Activated CD8-positive, alpha-beta T cell treated with anti-CD3 and anti-CD28 coated beads for 36 hours (primary cell): ENCODE measurements at places on chromosomes 5 and 9. TPM values are rescaled to one million over a fixed set of nuclear protein-coding genes. Genes with fewer than 3 reads are reported as not detected.
A peak's percentile ranks its signal among the peaks of the same experiment; 100 is the strongest.

GRCh38 chr5:142568283-142568995 is 117.5 kb downstream of the FGF1 start:
- H3K4me3 ChIP-seq, result no peak overlapping the region
- peaks cover 1% of the 10 kb centered on the region for H3K27me3 ChIP-seq
- no peak for DNase-seq
- H3K36me3 ChIP-seq, result no peaks in the 10 kb centered on the region

- no peaks in the 10 kb centered on the region for H3K27me3 ChIP-seq
- H3K4me3 ChIP-seq, result no peak overlapping the region
- H3K27ac ChIP-seq, result no peak overlapping the region
- no peak for DNase-seq
These were observed 552.4 kb upstream of the MEF2C start for GRCh38 chr5:89435347-89435746.

GRCh38 chr5:151784141-151784540 is 12.4 kb downstream of the G3BP1 start:
- H3K27ac ChIP-seq, result peak overlapping the region; percentile 25
- no peak for DNase-seq
- H3K27me3 ChIP-seq, result no peaks in the 10 kb centered on the region
- peaks cover 64% of the 10 kb centered on the region for H3K4me1 ChIP-seq
- H3K4me3 ChIP-seq, result no peak overlapping the region

DNA sequence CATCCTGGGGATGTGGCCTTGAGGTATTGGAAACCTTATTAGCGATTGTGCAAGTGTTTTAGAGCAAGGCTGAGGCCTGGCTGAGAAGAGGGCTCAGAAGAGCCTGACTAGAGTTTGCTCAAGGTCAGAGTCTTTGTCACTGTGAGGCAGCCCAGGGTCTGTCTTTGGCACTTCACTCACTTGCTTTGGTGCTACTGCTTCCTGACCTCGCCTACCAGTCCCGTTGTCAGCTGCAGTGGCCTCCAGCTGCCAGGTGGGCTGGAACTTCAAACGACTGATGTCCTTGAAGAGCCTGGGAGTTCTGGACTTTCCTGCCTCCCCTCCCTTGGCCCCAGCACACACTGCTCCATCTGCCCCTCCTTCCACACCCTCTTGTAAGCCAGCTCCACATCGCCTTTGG is 228.0 kb downstream of the SNX18 start:
- DNase-seq, result no peak
- no peaks in the 10 kb centered on the region for H3K27me3 ChIP-seq
- peak overlapping the region; percentile 36 for H3K27ac ChIP-seq
- H3K36me3 ChIP-seq, result no peaks in the 10 kb centered on the region
- peaks cover 21% of the 10 kb centered on the region for H3K4me1 ChIP-seq

- no peaks in the 10 kb centered on the region for H3K27me3 ChIP-seq
- H3K4me3 ChIP-seq, result no peak overlapping the region
- H3K36me3 ChIP-seq, result peaks cover 37% of the 10 kb centered on the region
- no peak overlapping the region for H3K27ac ChIP-seq
- no peak for DNase-seq
These were observed 21.8 kb downstream of the ZBED3 start for GRCh38 chr5:77065256-77065655.

DNA sequence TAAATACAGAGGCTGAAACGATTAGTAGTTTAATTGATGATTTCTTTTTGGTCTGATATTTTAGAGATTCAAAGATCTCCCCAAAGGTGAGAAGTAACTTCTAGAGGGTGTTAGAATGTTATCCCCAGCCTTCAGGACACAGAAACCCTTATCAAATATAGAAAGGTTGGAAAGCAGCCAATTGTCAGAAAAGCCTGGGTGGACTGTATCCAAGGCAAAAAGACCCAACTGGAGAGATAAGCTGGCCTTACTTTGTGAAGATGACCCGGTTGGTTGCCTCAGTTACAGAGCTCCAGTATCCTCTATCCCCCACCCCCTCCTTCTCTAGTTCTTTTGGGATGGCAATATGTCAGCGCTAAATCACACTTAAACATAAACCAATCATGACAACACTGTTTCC is 75.7 kb downstream of the GCNT4 start:
- H3K4me3 ChIP-seq, result no peak overlapping the region
- no peak overlapping the region for H3K27ac ChIP-seq
- no peak for DNase-seq
- peaks cover 28% of the 10 kb centered on the region for H3K4me1 ChIP-seq

GRCh38 chr5:127683008-127683407 is 20.2 kb upstream of the CCDC192 start:
- no peaks in the 10 kb centered on the region for H3K36me3 ChIP-seq
- no peak overlapping the region for H3K4me3 ChIP-seq
- no peak overlapping the region for H3K27ac ChIP-seq
- no peaks in the 10 kb centered on the region for H3K4me1 ChIP-seq

GRCh38 chr5:176132471-176133288 is 105.5 kb upstream of the SIMC1 start:
- H3K27ac ChIP-seq, result no peak overlapping the region
- no peaks in the 10 kb centered on the region for H3K36me3 ChIP-seq
- peaks cover 29% of the 10 kb centered on the region for H3K27me3 ChIP-seq
- H3K4me1 ChIP-seq, result peaks cover 18% of the 10 kb centered on the region
- H3K4me3 ChIP-seq, result peak overlapping the region; percentile 44

- no peaks in the 10 kb centered on the region for H3K36me3 ChIP-seq
- peaks cover 60% of the 10 kb centered on the region for H3K27me3 ChIP-seq
- H3K4me3 ChIP-seq, result peak overlapping the region; percentile 52
- H3K4me1 ChIP-seq, result peaks cover 11% of the 10 kb centered on the region
These were observed 1.1 kb downstream of the EPB41L4B start for GRCh38 chr9:109319626-109320241.

DNA sequence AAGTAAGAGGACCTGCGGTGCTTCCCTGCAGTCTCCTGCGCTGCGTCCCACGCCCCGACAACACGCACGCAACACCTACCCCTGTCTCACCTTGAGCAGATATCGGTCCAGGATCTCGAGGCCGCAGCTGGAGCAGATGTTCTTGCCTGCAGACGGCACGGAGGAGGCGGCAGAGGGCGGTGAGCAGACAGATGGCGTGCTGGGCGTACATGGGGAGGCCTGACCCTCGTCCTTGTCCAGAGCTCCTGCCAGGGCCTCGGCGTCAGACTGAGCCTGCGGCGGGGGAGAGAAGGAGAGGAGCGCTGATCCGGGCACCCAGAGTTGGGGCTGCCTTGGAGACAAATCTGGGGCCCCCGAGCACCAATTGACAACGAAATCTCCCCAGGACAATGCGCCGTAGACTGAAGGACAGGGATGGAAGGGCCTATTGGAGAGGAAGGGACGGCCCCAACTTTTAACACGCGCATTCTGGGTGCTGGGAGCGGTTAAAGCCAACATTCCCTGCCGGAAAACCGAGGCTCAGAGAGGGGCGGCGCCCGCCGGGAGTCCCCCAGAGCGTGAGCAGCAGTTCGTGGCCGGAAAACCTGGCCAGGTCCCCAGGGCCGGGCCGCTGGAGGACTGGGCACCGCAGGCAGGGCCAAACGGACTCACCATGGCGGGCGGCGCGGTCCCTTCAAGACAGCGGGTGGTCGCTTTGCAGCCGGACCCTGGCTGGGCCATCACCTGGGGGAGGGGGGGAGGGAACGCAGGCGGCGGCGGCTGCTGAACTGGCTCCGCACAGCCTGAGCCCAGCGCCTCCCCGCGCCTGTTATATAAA is 1.8 kb downstream of the LHX6 start:
- DNase-seq, result no peak
- no peak overlapping the region for H3K4me3 ChIP-seq
- no peaks in the 10 kb centered on the region for H3K36me3 ChIP-seq
- H3K27ac ChIP-seq, result no peak overlapping the region
- H3K27me3 ChIP-seq, result peaks cover 40% of the 10 kb centered on the region

DNA sequence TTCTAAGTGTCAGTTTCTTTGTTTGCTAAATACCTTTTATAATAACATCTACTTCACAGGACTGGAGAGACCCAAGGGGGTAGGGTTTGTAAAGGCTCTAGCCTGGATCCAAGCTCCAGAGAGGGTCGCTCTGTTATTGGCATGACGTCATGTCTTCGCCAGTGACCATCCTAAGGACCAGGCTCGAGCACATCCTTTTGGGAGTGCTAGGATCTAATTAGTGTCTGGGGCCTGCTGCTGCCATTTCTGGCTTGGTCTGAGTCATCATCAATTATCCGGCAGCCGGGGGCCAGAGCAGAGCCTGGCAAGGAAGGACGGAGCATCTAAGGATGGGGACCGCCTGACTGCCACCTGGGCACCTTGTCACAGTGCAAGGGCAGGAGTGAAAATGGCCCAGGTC is 153.0 kb downstream of the NSG2 start:
- H3K4me3 ChIP-seq, result no peak overlapping the region
- no peaks in the 10 kb centered on the region for H3K36me3 ChIP-seq
- H3K4me1 ChIP-seq, result no peaks in the 10 kb centered on the region
- H3K27ac ChIP-seq, result no peak overlapping the region
- no peak for DNase-seq

DNA sequence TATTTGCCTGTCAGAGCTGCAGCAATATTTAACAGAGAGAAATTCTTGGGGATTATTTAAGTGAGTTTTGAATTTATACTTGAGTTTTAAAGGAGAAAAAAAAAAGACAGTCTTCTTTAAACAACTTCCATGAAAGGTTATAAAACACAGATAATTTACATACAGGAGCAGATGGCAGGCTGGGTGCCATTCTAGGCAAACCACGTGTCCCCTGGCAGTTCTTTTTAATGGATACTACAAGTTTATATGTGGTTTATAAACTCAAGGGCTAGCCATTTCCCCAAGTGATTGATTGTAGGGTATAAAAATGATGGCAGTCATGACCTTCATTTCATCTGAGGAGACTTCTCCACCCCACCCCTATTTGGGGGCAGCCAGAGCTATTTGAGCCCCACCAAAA is 166.6 kb downstream of the FSTL4 start:
- no peaks in the 10 kb centered on the region for H3K27me3 ChIP-seq
- H3K4me1 ChIP-seq, result no peaks in the 10 kb centered on the region
- no peak overlapping the region for H3K27ac ChIP-seq
- DNase-seq, result no peak

DNA sequence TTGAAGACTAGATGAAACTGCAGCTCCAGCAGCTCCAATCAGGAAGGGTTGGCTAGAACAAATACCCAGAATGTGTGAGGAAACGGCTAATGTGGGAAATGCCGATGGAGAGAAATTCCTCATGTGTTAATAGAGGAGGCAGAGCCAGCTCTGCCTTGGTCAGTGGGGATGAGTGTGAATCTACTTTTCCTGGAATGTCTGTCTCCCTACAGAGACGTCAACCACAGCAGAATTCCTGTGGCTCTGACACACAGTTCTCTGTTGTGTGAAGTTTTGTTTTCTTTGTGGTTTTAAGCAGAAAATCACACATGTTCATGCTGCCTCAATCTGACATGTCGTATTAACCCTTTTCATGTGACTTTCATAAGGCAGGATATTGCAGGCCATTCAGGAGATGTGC is 476.6 kb upstream of the WWC1 start:
- no peaks in the 10 kb centered on the region for H3K36me3 ChIP-seq
- DNase-seq, result no peak
- H3K27me3 ChIP-seq, result no peaks in the 10 kb centered on the region
- no peak overlapping the region for H3K4me3 ChIP-seq

GRCh38 chr9:71704796-71705195 is 63.5 kb downstream of the CEMIP2 start:
- no peak overlapping the region for H3K4me3 ChIP-seq
- peaks cover 16% of the 10 kb centered on the region for H3K4me1 ChIP-seq
- H3K27me3 ChIP-seq, result no peaks in the 10 kb centered on the region
- peak overlapping the region; percentile 72 for H3K27ac ChIP-seq
- DNase-seq, result no peak

- H3K4me3 ChIP-seq, result no peak overlapping the region
- H3K4me1 ChIP-seq, result no peaks in the 10 kb centered on the region
- no peak for DNase-seq
These were observed 127.7 kb upstream of the SHB start for GRCh38 chr9:38196714-38197113.

- H3K27ac ChIP-seq, result no peak overlapping the region
- no peak overlapping the region for H3K4me3 ChIP-seq
- no peak for DNase-seq
- no peaks in the 10 kb centered on the region for H3K36me3 ChIP-seq
These were observed 62.1 kb downstream of the PDE4D start for GRCh38 chr5:59831326-59832010.

GRCh38 chr9:26477963-26478362 is 414.6 kb downstream of the CAAP1 start:
- H3K4me1 ChIP-seq, result no peaks in the 10 kb centered on the region
- H3K4me3 ChIP-seq, result no peak overlapping the region
- DNase-seq, result no peak
- no peaks in the 10 kb centered on the region for H3K27me3 ChIP-seq
- H3K36me3 ChIP-seq, result no peaks in the 10 kb centered on the region

DNA sequence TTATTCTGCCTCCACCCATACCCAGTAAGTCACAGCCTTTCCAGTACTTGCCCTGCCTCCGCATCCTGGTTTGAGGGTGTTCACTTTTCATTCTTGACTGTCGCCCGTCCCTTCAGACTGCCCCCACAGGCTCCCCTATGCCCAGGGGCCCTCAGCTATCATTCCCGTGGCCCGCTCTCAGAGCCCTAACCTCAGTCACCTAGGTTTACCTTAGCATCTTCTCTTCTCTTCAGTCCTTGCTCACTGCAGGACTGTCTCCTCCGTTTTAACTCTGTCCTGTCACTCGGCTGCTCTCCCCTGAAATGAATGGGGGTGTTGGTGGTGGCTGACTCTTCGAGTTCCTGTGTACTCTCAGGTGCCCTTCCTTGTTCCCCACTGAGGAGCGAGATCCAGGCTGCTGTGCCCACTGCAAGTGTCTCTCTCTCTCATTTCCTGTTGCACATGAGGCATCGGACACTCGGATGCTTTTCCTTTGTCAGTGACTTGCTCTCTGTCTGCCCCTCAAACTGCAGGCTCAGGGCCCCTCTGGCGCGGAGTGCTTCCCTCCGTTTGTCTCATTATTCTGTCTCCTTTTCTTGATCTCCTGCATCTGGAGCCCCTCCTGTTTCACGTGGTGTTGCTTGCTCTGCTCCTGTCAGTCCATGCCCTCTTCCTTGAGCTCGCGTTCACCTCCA is 89.8 kb downstream of the CACNA1B start:
- H3K36me3 ChIP-seq, result no peaks in the 10 kb centered on the region
- H3K27me3 ChIP-seq, result peaks cover 17% of the 10 kb centered on the region
- no peak for DNase-seq
- H3K4me1 ChIP-seq, result no peaks in the 10 kb centered on the region
- H3K27ac ChIP-seq, result no peak overlapping the region

Gene EPB41L4A
- total RNA-seq, result 0.25 TPM

Gene PCDHAC2
- total RNA-seq, result not detected

Gene MZB1
- 14.5 TPM for total RNA-seq

Gene SPINK7
- not detected for total RNA-seq

Gene ZNF346
- 17.0 TPM for total RNA-seq

Gene OTP
- total RNA-seq, result not detected

Gene ECM2
- not detected for total RNA-seq

Gene FGFR4
- total RNA-seq, result 1.3 TPM

Gene SPATA31D1
- not detected for total RNA-seq

Gene OBP2B
- not detected for total RNA-seq

Gene PCDHGA11
- total RNA-seq, result not detected

Gene CARD9
- 6.8 TPM for total RNA-seq

Gene PCDHA1
- total RNA-seq, result not detected

Gene NME5
- not detected for total RNA-seq

Gene C7
- not detected for total RNA-seq
